Upper lobe of left lung (tissue), 6 donors: ENCODE measurements at places on chromosomes 4 and X. TPM values are rescaled to one million over a fixed set of nuclear protein-coding genes. Genes with fewer than 3 reads are reported as not detected.

DNA sequence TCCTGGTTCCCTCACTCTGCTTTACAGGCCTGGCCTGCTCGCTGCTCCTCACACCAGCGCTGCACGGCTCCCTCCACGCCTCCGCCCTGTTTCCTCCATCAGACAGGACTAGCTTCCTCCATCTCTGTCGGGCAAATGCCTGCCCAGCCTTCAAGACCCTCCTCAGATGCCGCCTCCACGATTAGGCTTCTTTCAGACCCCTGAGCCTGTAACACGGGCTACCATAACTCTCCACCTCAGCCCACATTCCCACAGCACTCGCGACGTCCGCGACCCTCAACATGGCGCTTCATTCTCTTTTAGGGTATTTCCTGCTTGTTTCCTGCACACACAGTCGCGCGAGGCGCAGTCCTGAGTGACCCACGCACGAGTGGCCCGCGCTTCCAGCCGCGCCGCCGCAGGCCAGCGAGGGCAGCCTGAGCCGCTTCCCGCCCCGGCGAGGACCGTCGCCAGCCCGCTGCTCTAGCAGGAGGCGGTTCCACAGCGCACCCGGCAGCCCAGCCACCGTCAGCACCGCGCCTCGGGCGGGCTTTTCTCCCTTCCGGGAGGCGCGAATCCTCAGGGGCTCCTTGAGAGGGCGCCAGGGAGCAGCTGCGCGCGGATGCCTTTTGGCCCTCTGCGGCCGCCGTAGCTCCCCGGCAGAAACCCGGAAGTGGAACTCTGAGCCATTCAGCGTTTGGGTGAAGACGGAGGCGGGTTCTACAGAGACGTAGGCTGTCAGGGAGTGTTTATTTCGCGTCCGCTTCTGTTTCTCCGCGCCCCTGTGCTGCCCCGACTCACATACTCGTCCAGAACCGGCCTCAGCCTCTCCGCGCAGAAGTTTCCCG lies at the start of gene FRG1:
Gene FRG1 (plus strand): TSS at position 695 of the 827 bp plus-strand sequence. CDS start 138 bp downstream, outside the sequence.
- H3K27ac ChIP-seq = peak within 1 kb of the TSS; percentile 91
- no peaks in the 10 kb centered on the region for H3K36me3 ChIP-seq
- H3K4me3 ChIP-seq = peak within 1 kb of the TSS; percentile 91
- DNase-seq = peak; percentile 95
- peaks cover 9% of the 10 kb centered on the region for H3K4me1 ChIP-seq
- H3K27me3 ChIP-seq = no peaks in the 10 kb centered on the region

DNA sequence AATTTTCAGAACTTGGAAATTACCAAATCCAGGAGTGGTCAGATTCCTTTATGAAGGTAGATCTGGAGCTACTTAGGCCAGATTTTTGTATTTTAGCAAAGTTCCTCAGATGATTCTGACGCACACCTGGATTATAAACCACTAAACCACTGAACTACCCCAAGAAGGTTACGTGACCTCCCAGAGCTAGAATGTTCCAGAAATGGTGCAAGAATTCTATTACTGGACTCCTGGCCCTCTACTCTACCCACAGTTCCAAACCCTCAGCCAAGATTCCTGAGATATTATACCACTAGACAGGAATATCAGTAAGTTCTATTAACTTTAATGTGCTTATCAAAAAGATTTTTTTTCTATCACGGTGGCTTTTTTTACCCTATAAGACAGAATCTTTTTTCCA lies 67.1 kb downstream of the ABCG2 start:
- H3K36me3 ChIP-seq = no peaks in the 10 kb centered on the region
- no peaks in the 10 kb centered on the region for H3K4me1 ChIP-seq
- H3K27me3 ChIP-seq = no peaks in the 10 kb centered on the region
- H3K27ac ChIP-seq = no peak overlapping the region

The PUDP gene
- total RNA-seq = 25.3 TPM

DNA sequence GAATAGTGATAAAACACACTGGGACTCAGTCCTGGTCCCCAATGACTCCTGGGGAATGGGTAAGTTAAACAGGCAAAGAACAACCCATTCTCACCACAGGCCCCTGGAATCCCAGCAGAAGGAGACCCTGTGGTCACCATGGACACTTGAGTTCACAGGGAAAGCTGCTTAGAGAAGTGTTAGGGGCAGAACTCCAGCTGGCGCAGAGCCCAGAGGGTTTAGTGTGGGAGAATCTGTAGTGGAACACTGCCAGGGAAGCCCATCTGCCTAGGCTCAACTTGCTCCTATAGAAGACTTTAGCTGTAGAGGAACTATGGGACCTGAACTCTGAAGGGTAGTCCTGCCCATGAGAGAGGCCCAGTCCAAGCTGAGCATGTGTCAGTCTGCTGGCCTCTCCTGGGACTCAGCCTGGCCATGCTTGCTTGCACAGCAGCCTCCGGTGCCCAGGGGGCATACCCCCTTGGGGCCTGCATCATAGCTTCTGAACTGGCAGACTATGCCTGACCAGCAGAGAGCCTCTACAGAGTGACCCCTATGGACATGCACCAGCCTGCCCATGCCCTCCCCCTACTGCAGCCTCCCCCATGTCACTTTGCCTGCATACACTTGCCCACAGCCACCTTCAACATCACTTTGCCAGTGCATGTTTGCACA lies 343.5 kb downstream of the IDS start:
- no peaks in the 10 kb centered on the region for H3K27me3 ChIP-seq
- H3K27ac ChIP-seq = no peak overlapping the region
- H3K36me3 ChIP-seq = no peaks in the 10 kb centered on the region
- H3K4me1 ChIP-seq = no peaks in the 10 kb centered on the region

The HTRA3 gene
- 10.8 TPM for total RNA-seq

The TNMD gene
- not detected for total RNA-seq

DNA sequence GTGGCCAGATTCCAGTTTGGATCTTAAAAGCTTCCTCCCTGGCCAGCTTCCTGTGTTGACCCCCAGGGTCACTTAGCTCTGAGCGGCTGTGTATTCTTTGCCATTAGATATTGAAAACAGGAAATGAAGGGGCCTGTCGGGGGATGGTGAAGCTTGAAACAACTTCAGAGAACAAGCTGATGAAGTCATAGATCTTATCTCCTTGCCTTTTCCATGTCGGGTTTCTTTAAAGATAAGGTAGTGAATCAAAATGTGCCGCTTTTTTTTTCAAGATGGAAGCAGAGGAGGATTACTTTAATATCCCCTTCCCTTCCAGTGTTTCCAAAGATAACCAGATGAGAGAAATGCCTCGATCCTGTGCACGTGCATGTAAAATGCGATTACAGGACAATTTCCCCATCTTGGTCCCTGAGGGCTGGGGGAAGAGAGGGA lies 508.5 kb downstream of the MID1IP1 start:
- H3K36me3 ChIP-seq = no peaks in the 10 kb centered on the region
- H3K27me3 ChIP-seq = no peaks in the 10 kb centered on the region
- H3K4me1 ChIP-seq = peaks cover 10% of the 10 kb centered on the region
- DNase-seq = no peak
- H3K4me3 ChIP-seq = no peak overlapping the region

The LUZP4 gene
- not detected for total RNA-seq

DNA sequence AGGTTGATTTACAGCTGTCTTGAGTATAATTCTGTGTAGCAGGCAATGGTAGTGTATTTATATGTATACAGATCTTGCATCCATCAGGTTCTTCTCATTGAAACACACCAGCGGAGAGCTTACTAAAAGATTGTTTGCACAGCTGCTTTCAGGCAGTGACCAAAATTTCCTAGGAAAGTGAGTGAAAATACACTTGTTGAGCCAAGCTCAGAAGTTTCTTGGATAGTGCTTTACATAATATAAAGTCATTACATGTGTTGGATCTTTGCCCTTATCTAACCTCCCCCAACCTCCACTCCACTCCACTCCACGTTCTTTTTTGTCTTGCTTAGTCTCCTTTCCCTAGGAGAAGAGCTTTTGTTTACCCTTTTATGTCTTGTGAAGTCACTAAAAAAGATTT lies 34.1 kb downstream of the CNKSR2 start:
- no peak for DNase-seq
- H3K27ac ChIP-seq = no peak overlapping the region
- H3K27me3 ChIP-seq = no peaks in the 10 kb centered on the region
- no peak overlapping the region for H3K4me3 ChIP-seq
- no peaks in the 10 kb centered on the region for H3K36me3 ChIP-seq

The MRFAP1L1 gene
- 24.6 TPM for total RNA-seq
